CD8-positive, alpha-beta memory T cell (primary cell): ENCODE measurements at places on chromosomes 2 and 18. TPM values are rescaled to one million over a fixed set of nuclear protein-coding genes. Genes with fewer than 3 reads are reported as not detected.

- peak overlapping the region; percentile 29 for H3K27ac ChIP-seq
- no peaks in the 10 kb centered on the region for H3K36me3 ChIP-seq
- H3K4me3 ChIP-seq: no peak overlapping the region
- H3K4me1 ChIP-seq: no peaks in the 10 kb centered on the region
Observed at GRCh38 chr18:2325308-2325849, 245.9 kb downstream of the METTL4 start.

- no peaks in the 10 kb centered on the region for H3K4me1 ChIP-seq
- no peak for DNase-seq
- H3K36me3 ChIP-seq: no peaks in the 10 kb centered on the region
- no peak overlapping the region for H3K27ac ChIP-seq
- H3K4me3 ChIP-seq: no peak overlapping the region
Observed at GRCh38 chr2:215362562-215362904, 50.7 kb downstream of the ATIC start.

- H3K27me3 ChIP-seq: no peaks in the 10 kb centered on the region
- no peak overlapping the region for H3K4me3 ChIP-seq
- H3K27ac ChIP-seq: no peak overlapping the region
- DNase-seq: no peak
- H3K4me1 ChIP-seq: no peaks in the 10 kb centered on the region
Observed at GRCh38 chr2:231374771-231375170, 20.7 kb upstream of the B3GNT7 start.

DNA sequence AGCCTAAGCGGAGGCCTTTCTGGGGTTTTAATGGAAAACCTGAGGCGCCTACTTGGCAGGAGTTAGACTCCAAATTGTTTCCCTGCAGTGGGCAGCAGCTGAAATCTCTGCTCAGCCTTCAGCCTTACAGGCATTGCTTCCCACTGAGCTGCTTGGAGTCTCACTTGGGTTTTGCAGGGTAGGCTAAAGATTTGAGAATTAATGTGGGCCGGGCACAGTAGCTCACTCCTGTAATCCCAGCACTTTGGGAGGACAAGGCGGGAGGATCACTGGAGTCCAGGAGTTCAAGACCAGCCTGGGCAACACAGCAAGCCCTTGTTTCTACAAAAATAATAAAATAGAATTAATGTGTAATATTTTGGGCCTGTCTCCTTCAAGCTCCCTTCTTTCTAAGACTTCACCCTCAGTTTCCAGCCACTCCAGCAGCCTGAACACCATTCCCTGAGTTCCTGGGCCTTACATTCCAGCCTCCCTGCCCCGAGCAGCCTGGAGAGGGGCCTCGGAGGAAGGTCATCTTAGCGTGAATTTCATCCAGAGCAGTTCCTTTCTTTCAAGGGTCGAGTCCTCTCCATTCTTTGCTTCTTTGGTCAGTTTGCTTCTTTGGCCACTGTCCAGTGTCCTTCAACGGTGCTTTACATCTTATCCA, 9.1 kb upstream of the RAB17 start:
- H3K36me3 ChIP-seq: no peaks in the 10 kb centered on the region
- DNase-seq: no peak
- peaks cover 19% of the 10 kb centered on the region for H3K4me1 ChIP-seq
- H3K4me3 ChIP-seq: no peak overlapping the region
- H3K27me3 ChIP-seq: no peaks in the 10 kb centered on the region

DNA sequence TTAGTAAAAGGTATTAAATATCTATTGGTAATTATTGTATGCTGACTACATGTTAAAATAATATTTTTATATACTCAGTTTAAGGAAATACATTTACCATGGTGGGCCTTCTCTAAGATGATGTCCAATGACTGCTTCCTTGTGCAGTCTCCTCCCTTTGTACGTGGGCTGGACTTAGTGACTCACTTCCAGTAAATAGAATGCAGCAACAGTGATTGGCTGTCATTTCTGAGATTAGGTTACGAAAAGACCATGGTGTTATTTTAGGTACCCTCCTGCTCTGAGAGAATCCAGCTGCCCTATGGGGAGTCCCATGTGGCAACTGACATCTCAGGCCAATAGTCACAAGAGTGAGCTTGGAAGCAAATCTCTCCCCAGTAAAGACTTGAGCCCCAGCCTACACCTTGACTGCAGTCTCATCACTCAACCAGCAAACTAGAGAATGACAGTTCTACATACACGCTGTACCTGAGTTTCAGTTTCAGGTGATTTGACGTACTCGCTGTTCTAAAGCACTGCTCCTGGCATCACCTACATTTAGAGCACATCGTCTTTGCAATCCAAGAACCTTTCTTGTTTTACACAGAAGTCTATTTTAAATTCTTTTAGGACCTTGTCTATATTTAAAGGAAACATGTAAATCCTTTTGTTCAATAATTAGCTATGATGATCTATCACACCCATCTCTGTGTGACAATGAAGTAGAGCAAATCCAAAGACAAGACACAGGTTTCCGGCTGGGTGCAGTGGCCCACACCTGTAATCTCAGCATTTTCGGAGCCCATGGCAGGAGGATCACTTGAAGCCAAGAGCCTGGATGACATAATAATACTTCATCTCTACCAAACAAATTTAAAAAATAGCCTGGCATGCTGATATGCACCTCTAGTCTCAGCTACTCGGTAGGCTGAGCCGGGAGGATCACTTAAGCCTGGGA, 87.2 kb downstream of the COBLL1 start:
- no peaks in the 10 kb centered on the region for H3K36me3 ChIP-seq
- H3K4me3 ChIP-seq: no peak overlapping the region
- no peaks in the 10 kb centered on the region for H3K4me1 ChIP-seq
- H3K27ac ChIP-seq: no peak overlapping the region

DNA sequence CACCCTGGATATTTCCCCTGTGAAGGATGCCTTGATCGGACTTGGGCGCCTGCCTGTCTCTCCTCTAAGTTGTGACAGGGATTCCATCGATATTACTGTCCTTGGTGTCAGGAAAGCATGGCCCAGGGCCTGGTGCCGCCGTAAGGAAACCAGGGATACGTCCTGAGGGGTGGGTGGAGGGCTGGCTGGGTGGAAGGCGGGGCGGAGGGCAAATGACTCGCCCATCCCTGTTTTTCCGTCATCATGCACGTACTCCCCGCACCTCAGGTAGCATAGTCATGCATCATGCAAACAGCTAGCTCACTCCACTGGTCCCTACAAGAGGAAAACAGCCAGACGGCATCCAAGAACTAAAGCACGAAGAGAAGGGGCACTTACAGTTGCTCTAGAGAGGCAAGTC, 57.1 kb downstream of the PXDN start:
- no peak overlapping the region for H3K4me3 ChIP-seq
- H3K27ac ChIP-seq: no peak overlapping the region
- DNase-seq: no peak
- no peaks in the 10 kb centered on the region for H3K4me1 ChIP-seq
- H3K36me3 ChIP-seq: no peaks in the 10 kb centered on the region

- H3K36me3 ChIP-seq: no peaks in the 10 kb centered on the region
- no peak for DNase-seq
- H3K4me1 ChIP-seq: no peaks in the 10 kb centered on the region
- H3K4me3 ChIP-seq: no peak overlapping the region
- no peak overlapping the region for H3K27ac ChIP-seq
- H3K27me3 ChIP-seq: no peaks in the 10 kb centered on the region
Observed at GRCh38 chr2:30276455-30276911, 45.1 kb downstream of the LBH start.

DNA sequence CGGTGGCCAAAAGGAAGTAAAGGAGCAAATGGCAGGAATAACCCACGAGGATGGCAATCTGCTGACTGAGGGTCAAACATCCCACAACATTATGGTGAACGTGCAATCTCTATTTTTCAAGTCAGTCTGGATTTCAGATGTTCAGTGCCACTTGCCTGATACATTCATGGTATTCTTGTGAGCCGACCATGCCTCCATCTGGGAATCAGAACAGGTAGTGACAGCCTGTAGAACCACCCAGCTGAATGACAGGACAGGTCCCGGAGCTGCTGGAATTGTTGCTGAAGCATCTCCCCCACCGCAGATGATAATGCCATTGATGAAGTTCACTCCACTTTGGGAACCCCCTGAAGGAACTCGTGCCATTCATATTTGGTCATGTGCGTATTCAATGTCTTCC, 123.2 kb downstream of the CAPN13 start:
- DNase-seq: no peak
- no peak overlapping the region for H3K4me3 ChIP-seq
- no peaks in the 10 kb centered on the region for H3K27me3 ChIP-seq
- no peaks in the 10 kb centered on the region for H3K36me3 ChIP-seq

- H3K27me3 ChIP-seq: no peaks in the 10 kb centered on the region
- H3K4me3 ChIP-seq: no peak overlapping the region
- no peak overlapping the region for H3K27ac ChIP-seq
- no peaks in the 10 kb centered on the region for H3K4me1 ChIP-seq
Observed at GRCh38 chr2:130878316-130878715, 41.6 kb downstream of the ARHGEF4 start.

DNA sequence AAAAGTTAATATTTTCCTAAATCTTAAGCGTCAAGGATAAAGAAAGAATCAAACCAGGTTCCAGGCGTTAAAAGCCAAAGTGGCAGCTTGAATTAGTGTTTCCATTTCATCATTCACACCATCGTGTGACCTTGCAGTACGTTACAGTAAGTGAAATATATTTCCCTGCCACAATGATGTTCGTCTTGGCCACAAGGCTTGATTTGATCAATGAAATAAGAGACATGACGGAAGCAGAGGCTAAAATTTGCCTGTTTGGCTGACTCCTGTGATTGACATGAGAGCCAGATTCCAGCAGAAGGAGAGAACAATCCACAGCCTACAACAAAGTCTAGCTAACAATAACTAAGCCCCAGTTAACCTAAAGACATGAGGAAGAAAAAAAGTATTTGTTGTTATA, 62.0 kb downstream of the ASXL2 start:
- H3K4me1 ChIP-seq: peaks cover 26% of the 10 kb centered on the region
- no peak for DNase-seq
- H3K27ac ChIP-seq: no peak overlapping the region
- H3K27me3 ChIP-seq: no peaks in the 10 kb centered on the region
- H3K36me3 ChIP-seq: no peaks in the 10 kb centered on the region
- no peak overlapping the region for H3K4me3 ChIP-seq

- peaks cover 22% of the 10 kb centered on the region for H3K4me1 ChIP-seq
- DNase-seq: no peak
- no peak overlapping the region for H3K27ac ChIP-seq
- H3K4me3 ChIP-seq: peak overlapping the region; percentile 78
Observed at GRCh38 chr2:217789736-217790181, 213.0 kb downstream of the TNS1 start.

GRCh38 chr2:27681841-27682240, 18.2 kb downstream of the SLC4A1AP start:
- H3K27ac ChIP-seq: no peak overlapping the region
- no peaks in the 10 kb centered on the region for H3K27me3 ChIP-seq
- peaks cover 24% of the 10 kb centered on the region for H3K4me1 ChIP-seq
- DNase-seq: no peak
- no peak overlapping the region for H3K4me3 ChIP-seq

- no peaks in the 10 kb centered on the region for H3K27me3 ChIP-seq
- no peak for DNase-seq
- no peaks in the 10 kb centered on the region for H3K36me3 ChIP-seq
- H3K4me3 ChIP-seq: no peak overlapping the region
- no peak overlapping the region for H3K27ac ChIP-seq
- H3K4me1 ChIP-seq: peaks cover 5% of the 10 kb centered on the region
Observed at GRCh38 chr2:323035-323434, 35.1 kb upstream of the ALKAL2 start.

DNA sequence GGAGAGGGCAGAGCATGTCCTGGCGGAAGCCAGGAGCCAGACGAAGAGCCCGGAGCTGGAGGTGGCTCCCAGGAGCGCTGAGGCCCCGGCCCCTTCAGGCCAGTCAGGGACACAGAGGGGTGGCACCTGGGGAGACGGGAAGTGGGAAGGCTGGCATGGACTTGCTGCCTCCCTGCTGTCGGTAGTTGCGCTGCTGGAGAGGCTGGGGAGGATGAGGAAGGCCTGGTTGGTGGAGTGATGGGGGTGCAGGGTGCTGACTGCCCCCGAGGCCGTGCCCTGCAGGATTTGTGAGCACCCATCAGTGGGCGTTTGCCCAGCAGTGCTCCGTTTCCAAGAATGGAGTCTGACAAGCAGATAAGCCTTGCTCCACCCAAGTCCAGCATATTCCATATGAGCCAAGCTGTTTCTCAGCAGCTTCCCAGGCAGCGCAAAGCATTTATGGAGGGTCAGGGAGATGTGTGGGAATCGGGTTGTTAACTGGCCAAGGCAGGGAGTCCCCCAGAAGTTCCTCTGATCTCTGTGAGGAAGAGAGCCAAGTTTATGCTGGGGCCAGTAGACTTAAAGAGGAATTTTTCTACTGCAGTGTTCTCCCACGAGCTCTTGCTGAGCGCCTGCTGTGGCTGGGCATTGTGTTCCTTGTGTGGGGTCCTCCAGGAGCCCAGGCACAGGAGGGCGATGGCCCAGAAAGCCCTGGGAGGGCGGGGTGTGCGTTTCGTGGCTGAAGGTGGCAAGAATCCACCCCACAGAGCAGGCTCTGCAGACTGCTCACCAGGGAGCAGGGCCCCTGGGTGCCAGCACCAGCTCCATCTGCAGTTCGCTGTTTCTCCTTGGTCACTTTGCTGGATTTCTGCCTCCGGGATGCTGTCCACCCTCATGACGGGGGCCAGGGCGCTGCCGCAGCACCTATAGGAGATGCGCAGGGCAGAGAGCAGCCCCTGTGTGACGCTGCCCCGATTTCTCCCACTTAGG, 250.2 kb downstream of the ALPK2 start:
- no peaks in the 10 kb centered on the region for H3K4me1 ChIP-seq
- H3K27me3 ChIP-seq: no peaks in the 10 kb centered on the region
- no peaks in the 10 kb centered on the region for H3K36me3 ChIP-seq
- no peak for DNase-seq

Gene TPRKB
- total RNA-seq: 38.6 TPM

Gene KDM3A
- total RNA-seq: 45.8 TPM

Gene SLC5A7
- total RNA-seq: not detected
